ENCODE measurements at places on chromosomes 6 and 20.

- DNase-seq: peak; percentile 48
Observed at GRCh38 chr20:32205110-32205842, 2.3 kb downstream of the PLAGL2 start.

- DNase-seq: no peak
Observed at GRCh38 chr6:170090561-170090960, 200.3 kb downstream of the DLL1 start.

DNA sequence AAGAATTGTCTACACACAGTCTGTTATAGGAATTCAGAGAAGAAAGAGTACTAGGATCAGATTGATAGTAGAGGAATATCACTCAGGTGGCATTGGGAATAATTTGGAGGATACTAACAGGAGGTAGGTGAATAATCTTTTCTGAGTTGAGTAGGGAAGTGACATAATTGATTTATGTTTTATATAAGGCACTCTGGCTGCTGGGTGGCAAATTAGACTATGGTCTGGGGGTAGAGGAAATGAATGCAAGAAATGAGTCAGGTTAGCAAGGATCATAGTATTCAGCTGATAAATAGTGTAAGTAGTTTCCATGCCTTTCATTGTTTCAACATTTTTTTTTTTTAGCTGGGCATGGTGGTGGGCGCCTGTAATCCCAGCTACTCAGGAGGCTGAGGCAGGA, 113.3 kb downstream of the CDKAL1 start:
- no peak for DNase-seq

DNA sequence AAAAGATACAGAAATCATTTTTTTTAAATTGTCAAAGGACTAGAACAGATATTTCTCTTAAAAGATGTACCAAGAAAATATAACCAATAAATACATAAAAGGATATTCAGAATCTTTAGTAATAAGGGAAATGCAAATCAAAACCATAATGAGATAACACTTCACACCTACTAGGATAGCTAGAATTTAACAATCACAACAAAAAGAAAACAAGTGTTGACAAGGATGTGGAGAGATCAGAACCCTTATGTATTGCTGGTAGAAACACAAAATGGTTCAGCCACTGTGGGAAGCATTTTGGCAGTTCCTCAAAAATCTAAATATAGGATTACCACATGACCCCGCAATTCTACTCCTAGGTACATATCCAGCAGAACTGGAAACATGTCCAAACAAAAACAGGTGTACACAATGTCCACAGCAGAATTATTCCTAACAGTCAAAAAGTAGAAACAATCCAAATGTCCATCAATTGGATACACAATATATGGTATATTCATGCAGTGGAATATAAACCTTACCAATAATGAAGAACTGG, 211.0 kb downstream of the LRFN2 start:
- DNase-seq: no peak

DNA sequence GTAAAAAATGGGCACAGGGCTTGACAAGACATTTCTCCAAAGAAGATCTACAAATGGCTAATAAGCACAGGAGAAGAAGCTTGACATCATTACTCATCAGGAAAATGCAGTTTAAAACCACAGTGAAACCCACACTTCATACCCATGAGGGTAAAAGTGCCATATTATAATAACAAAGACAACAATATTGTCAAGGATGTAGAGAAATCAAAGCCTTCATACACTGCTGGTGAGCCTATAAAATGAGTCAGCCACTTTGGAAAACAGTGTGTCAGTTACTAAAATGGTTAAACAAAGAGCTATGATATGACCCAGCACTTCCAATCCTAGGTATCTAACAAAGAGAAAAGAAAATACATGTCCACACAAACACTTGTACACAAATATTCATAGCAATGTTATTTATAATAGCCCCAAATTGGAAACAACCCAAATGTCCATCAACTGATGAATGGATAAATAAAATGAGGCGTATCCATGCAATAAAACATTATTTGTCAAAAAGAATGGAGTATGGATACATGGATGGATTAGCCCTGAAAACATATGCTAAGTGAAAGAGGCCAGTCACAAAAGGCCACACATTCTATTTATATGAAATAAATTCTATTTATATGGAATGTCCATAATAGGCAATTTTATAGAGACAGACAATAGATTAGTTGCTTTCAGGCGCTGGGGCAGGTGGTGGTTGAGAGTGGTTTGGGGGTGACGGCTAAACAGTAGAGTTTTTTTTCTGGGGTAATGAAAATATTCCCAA, 11.5 kb upstream of the IL20RA start:
- DNase-seq: no peak

GRCh38 chr6:154767003-154767723, 33.9 kb downstream of the SCAF8 start:
- DNase-seq: peak; percentile 23

DNA sequence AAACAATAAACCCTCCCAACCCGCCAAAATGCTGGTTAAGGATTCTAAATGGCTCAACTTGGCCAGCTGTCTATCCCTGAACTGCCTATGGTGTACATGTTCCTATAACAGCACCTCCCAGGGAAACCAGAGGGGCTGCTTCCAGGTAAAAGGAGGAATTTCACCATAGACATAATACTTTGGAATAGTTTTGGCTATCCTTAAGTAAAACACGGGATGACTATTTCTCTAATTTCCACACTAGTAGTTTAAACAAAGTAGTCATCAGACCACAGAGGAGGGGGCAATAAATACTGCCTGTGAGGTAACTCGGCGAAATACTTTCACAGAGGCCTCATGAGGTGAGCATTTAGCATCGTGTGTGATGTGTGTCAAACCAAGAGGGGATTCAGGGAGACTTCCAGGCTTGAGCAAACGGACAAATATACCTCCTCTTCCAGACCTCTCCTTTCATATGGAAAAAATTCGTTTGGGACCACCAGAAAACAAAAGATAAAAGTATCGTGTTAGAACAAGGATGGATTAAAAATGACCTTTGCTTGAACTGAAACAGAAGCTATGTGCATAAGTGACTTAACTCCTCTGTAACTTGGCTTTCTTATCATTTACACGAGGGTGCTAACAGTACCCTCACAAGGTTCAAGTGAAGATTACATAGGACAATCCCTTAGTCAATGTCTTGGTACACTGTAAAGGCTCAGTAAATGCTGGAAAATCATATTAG, 1.0 kb upstream of the XRN2 start:
- DNase-seq: no peak

DNA sequence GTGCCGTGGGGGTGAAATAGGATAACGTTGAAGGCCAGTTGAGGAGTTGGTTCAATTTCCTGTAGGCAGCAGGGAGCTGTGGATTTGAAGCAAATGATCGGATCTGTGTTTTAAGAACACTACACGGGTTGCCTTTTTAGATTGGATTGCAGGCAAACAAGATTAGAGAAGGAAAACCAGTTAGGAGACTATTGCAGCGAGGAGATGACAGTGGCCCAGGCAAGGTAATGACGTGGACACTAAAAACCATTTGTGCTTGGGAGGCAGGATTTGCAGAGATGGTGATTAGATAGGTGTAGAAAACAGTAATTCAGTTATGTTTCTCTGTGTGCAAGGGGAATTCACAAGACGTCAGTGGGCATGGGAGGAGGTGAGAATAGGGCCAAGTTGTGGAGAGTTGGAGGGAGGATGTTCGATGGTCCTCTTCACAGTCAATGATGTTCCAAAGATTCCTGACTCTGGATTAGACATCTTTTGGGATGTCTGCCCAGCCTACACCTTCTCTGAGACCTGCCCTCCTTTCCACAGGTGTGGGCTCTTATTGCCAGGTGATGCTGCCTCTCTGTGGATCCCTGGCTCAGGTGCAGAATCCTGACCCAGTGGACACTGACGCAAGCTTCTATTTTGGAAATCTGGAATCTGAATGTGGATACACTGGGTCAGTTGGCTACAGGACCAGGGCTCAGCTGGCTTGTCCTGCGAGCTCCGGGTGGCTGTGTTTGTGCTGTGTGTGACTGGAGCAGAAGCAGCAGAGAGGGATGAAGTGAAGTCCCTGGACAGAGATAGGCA, 54.2 kb downstream of the TFAP2C start:
- DNase-seq: no peak

GRCh38 chr6:167405778-167406532, 81.1 kb downstream of the TTLL2 start:
- no peak for DNase-seq

DNA sequence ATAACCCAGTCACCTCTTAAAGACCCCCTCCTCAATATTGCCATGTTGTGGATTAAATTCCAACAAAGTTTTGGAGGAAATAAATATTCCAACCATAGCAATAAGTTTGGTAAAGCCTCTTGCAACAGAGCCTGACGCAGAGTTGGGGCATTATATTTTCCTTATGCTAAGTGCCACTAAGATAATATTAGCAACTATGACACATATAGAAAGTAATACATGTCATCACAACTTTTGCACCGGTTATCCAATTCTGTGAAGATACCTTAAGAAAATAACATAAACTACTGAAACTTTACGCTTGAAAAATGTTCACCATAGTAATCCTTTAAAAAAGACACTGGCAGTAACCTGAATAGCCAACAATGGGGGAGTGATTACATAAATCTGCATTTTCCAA, 52.2 kb upstream of the TRERF1 start:
- DNase-seq: no peak

DNA sequence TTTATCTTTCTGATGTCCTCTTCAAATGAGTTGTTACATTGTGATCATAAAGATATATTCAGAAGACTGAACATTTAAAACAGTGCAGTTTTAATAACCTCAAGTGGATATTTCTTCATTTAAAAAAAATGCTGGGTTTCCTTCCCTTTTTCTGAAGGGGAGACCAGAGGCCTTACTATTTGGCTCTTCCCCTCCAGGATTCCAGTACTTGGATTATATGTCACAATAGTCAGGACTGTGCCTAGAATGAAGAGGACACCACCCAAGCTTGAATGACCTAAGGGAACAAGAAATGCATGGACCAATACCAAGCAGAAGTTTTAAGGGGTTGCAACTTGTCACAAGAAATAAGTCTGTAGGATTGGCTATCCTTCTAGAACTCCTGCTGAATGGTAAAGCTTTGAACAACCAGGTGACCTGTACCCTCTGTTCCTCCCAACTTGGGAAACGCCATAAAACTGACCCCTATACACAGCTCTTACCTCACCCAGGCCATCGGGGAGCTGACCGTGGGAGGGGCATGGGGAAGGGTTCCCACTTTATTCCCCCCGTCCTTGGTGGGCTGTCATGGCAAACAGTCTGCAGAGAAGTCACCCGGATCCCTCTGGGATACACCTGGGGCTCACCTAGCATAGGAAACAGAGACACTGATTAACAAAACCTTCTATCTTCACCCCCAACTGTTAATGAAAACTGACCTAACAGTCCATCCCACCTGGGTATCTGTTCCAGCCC, 2.0 kb downstream of the FRS3 start:
- no peak for DNase-seq

- peak; percentile 56 for DNase-seq
Observed at GRCh38 chr20:10504994-10505730, 70.1 kb downstream of the SLX4IP start.

- DNase-seq: no peak
Observed at GRCh38 chr6:39051399-39052122, 3.0 kb downstream of the GLP1R start.

DNA sequence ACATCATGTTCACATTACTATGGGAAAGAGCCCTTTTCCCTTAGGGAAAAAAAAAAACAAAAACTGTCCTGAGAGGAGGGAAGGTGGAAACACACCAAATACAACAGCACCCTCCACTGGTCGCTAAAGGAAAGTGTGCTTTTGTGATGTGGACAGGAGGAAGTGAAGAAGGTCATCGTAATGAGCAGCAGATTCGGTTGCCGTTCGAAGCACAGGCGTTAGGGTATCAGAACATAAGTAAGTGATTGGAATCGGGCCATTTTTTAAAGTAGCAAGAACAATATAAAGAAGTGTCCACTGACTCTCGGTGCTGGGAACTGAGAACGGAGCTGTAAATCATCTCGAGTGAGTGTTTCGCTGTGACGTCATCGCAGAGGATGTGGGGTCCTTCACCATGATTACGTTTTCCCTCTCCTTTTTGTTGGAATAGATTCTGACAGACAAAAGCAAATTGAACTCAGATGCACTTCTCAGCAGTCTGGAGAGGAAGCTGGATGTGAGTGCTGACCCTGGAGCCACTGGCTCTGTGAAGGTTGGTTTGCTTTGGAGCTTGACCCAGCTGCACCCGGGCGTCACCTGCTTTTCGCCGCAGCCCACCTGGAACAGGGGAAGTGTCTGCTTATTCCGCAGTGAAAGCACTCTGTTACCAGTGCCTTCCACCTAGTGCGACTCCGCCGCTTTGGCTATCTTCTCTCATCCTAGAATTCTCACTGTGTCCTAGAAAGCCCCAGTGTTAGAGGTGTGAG, 203.6 kb upstream of the GMDS start:
- DNase-seq: peak; percentile 83

GRCh38 chr20:51148941-51149340, 126.0 kb upstream of the KCNG1 start:
- no peak for DNase-seq

DNA sequence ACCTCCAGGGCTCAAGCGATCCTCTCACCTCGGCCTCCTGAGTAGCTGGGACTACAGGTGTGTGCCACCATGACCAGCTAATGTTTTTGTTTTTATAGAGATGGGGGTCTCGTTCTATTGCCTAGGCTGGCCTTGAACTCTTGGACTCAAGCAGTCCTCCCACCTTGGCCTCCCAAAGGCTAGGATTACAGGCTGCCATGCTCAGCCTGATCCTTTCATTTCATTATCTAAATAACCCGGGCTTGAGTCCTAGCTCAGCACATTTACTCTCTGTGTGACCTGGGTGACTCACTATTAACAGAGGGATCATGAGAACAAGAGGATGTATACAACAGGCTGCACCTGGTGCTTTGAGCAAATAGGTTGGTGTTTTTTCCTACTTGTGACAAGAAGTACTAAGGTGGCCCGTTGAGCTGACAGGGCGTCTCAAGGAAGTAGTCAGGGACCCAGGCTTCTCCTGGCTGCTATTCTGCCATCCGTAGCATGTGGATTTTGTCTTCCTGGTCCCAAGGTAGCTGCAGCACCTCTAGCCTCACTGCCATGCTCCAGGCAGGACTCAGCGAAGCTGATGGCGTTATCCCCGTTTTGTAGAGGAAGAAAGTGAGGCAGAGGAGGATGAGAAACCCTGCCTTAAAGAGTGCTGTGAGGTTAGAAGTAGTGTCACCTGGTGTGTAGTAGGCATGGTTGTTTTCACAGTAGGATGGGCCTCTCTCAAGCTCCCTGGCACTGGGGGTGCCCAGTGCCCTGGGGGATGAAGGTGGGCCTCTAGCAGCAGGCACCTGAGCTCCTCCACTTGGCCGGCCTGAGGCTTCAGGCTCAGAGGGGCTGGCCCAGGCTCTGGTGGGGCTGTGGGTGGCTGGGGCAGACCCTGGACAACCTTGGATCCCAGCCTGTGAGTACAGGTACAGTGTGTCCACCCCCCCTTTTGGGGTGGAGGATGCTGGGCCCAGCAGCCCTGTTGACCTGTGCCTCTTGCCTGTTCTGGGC, 62.4 kb downstream of the ADNP start:
- DNase-seq: no peak
